ENCODE measurements at places on chromosomes 5 and 9. TPM values are rescaled to one million over a fixed set of nuclear protein-coding genes. Genes with fewer than 3 reads are reported as not detected.
A peak's percentile ranks its signal among the peaks of the same experiment; 100 is the strongest.

DDX4 gene
- total RNA-seq, result not detected

IL3 gene
- total RNA-seq, result 10.8 TPM

DNA sequence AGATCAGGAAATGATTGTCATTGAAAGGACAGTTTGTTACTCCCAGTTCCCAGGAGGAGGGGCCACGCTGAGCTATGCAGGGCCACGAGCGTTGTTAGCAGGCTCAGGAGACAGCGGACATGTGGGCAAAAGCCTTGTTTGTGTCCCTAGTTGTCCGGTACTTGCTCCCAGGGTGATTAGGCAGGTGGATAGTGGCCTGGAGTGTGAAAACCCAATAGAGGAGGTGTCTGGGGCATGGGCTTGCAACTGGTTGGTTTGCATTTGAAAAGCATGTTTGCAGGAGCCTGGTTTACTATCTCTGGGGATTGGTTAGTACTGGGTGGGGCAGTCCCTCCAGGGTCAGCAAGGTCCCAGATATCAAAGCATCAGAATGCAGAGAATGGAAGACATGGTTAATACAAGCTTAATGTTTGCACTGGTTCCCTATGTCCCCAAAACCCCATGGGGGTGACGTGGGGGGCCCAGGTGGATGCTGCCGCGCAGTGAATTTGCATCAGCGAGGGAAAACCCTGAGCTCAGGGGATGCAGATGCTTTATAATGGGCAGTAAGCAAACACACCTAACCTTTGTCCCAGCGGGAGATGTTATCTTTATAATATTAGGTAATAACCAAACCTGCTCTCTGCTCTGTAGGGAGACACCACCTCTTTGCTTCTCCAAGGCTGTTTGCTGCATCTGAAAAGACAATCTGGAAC lies 39.7 kb downstream of the ROPN1L start:
- H3K27ac ChIP-seq, result no peak overlapping the region
- no peak overlapping the region for H3K4me3 ChIP-seq
- no peaks in the 10 kb centered on the region for H3K27me3 ChIP-seq
- DNase-seq, result no peak

GRCh38 chr9:7936163-7936562 lies 136.6 kb upstream of the DMAC1 start:
- no peak for DNase-seq
- no peaks in the 10 kb centered on the region for H3K36me3 ChIP-seq
- H3K4me1 ChIP-seq, result peaks cover 24% of the 10 kb centered on the region
- peak overlapping the region; percentile 90 for H3K27ac ChIP-seq

DNA sequence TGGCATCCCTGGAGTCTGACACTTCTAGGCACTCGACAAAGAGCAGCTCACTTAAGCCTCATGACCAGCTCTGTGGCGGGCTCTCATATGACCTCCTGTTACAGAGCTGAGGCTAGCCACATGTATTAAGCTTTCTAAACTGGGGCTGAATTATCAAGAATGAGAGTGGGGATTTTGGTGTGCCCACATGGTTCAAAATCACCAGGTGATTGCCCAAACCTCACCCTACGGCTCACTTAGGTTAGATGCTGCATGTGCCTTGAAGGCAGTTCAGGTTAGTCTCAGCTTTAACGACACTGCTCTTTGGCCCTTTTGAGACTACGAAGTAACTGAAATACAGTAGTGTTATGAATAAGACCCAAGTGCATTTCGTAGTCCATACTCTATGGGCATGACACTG lies 39.4 kb upstream of the SMIM32 start:
- H3K27ac ChIP-seq, result no peak overlapping the region
- no peaks in the 10 kb centered on the region for H3K4me1 ChIP-seq
- H3K27me3 ChIP-seq, result peaks cover 7% of the 10 kb centered on the region
- no peaks in the 10 kb centered on the region for H3K36me3 ChIP-seq
- DNase-seq, result no peak
- no peak overlapping the region for H3K4me3 ChIP-seq

- peaks cover 18% of the 10 kb centered on the region for H3K27me3 ChIP-seq
- H3K4me3 ChIP-seq, result no peak overlapping the region
- H3K4me1 ChIP-seq, result peaks cover 17% of the 10 kb centered on the region
- H3K36me3 ChIP-seq, result no peaks in the 10 kb centered on the region
These were observed 26.7 kb upstream of the FCN2 start for GRCh38 chr9:134853893-134854292.

- no peaks in the 10 kb centered on the region for H3K36me3 ChIP-seq
- DNase-seq, result no peak
- peaks cover 7% of the 10 kb centered on the region for H3K27me3 ChIP-seq
These were observed 72.6 kb upstream of the PUM3 start for GRCh38 chr9:2916382-2916985.

DNA sequence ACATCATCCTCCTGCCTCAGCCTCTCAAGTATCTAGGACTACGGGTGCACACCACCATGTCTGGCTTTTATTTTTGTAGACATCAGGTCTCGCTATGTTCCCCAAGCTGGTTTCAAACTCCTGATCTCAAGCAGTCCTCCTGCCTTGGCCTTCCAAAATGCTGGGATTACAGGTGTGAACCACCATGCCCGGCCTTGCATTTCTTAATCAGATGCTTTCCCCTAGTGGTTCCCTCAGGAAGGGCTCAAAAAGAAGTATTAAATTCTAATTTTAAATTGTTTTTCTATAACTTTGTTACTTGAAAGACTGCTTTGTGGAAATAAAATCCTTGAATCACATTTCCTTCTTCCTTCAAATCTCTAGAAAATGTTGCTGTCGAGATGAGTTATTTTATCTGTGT lies 79.5 kb upstream of the ROR2 start:
- H3K27me3 ChIP-seq, result no peaks in the 10 kb centered on the region
- no peak for DNase-seq
- H3K36me3 ChIP-seq, result peaks cover 23% of the 10 kb centered on the region
- no peak overlapping the region for H3K27ac ChIP-seq
- H3K4me1 ChIP-seq, result no peaks in the 10 kb centered on the region

IPPK gene
- total RNA-seq, result 9.9 TPM

SHOC1 gene
- total RNA-seq, result not detected

DNA sequence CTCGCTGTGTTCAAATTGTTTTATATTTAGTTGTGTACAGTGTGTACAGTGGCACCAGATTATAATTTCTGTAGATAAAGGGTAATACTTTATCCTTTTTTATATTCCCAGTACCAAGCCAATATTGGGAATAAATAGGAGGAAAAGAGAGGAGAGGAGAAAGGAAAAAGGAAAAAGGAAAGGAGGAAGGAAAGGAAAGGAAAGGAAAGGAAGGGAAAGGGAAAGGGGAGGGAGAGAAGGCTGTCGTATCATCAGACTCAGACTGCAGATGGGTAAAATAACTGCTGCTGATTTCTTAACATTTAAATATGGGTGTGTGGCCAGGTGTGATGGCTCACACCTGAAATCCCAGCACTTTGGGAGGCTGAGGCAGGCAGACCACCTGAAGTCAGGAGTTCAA lies 51.0 kb downstream of the C5orf22 start:
- peaks cover 10% of the 10 kb centered on the region for H3K27me3 ChIP-seq
- H3K4me1 ChIP-seq, result no peaks in the 10 kb centered on the region
- H3K27ac ChIP-seq, result no peak overlapping the region
- no peaks in the 10 kb centered on the region for H3K36me3 ChIP-seq

AQP7 gene
- not detected for total RNA-seq

Data from activated CD4-positive, alpha-beta T cell treated with anti-CD3 and anti-CD28 coated beads for 36 hours (primary cell).